ENCODE measurements at places on chromosomes 3 and 15.

- DNase-seq, result no peak
Observed at GRCh38 chr3:9276761-9277370, 27.4 kb upstream of the SRGAP3 start.

DNA sequence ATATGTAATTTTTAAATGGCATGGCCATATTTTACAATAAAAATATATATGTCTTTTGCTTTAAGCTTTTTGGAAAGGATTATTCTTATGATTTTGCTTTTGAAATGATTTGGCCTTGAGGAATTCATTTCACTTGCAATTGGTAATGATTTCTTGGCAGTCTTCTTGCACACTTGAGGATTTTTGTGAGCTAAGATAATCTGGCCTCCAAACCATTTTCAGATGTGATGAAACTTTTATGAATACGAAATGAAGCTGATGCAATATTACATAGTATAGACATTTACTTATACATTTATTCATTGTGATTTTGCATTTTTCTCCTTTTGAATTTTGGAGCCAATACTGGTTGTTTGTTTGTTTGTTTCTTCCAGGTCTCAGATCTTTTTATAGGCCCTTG lies 6.4 kb upstream of the SH2D7 start:
- DNase-seq, result no peak

- DNase-seq, result no peak
Observed at GRCh38 chr3:88101142-88101541, 42.1 kb downstream of the ZNF654 start.

- DNase-seq, result no peak
Observed at GRCh38 chr3:106130384-106131198, 261.8 kb upstream of the CBLB start.

DNA sequence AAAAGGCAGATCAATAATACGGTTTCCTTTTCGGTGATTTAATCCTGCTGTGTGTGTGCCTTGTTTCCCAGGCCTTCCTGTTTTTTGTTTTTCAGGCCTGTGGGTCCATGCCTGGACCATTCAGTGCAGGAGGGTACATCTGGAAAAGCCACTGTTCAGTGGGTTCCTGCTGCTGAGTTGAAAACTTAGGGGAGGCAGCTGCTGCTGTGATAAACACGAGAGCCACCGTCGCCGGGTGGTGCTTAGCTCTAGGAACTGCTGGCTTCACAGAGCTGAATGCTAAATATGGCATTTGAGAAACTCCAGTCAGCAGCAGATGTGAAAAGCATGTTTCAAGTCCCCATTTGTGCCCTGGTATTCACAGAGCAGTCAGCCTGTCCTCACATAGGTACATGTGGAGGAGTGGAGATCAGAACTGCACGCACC lies 44.0 kb downstream of the SYNM start:
- DNase-seq, result no peak

DNA sequence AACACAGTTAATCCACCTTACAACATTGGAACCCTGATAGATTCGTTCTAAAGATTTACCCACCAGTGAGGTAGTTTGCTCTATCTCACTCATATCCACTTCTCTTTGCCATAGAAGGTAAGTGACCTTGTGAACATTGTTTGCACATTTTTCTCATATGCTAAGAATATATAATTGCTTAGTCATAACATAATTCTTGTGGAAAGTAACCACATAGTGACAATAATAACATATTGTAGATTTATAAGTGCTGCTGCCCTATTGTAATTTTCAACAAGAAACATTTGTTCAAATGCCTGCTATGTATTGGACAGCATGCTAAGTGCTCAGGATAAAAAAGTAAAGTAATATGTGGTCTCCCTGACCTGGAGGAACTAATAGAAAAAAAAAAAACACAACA lies 554.2 kb upstream of the KCNMB2 start:
- DNase-seq, result no peak

DNA sequence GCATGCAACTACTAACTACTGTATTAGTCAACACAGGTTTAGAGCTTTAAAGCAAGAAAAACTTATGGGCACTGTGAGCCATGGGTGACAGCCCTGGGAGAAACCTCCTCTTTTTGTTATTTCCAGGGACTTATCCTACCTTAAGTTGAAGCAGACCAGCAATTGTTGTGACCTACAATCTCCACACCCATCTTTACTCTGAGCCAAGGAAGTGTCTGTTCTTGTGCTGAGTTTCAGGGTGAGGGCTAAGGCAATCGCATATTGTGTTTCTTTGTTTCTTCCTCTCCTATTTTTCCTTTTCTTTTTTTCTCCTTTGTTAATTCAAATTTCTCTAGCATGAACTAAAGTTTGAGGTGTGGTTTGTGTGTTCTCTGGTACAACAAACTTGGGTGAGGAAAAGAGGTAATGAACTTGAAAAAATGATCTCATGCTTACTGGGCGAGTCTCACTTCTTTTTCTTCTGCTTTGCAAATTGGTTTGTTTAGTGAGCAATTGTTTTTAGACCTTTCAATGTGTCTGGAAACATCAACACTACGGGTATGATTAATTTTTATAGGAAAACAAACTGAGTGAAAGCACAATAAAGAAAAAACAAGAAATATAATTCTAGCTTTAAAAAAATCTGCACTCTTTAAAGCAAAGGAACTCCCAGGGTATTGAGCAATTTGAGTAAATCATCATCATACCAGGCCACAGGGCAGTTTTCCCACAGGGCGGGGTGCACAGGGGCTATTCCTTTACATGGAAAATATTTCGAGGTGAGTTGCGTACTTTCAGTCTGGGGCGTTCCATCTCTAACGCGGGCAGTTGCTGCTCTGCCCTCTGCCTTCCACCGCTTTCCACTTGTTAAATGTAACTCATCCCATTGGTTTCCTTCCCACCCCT lies 2.7 kb downstream of the UPK1B start:
- no peak for DNase-seq

DNA sequence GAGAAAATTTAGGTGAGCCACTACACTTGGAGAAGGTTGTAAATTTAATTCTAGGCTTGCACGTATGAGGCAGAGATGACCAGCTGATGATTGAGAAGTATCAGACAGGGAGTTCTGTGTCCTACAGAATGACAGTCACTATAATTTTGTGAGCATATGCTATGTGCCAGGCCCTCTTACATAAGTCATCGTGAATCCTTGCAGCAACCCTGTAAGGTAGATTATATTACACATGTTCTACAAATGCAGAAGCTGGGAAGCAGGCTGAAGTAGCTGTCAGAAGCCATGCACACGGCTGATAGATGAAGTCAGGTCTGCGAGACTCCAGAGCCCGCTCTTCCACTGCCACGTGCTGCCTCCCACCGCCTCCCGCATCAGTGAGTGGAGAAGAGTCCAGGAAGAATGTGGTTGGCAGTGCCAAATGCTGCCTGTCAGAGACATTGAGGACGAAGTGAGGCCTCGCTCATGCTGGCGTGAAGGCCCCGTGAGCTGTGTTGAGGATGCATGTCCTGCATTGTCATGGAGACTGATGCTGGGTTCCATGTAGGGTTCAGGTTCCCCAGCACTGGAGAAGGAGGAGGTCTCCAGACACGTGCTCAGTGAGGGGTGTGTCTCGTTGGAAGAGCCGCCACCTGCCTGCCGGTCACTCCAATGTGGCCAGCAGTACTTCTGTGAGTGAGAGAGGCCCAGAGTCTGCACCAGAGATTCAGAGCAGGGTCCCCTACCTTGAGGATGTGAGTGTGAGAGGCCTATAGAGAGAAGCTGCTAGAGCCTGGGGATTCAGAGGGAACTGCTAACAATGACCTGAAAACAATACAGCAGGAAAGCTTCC lies 123.3 kb upstream of the PLXNA1 start:
- no peak for DNase-seq

DNA sequence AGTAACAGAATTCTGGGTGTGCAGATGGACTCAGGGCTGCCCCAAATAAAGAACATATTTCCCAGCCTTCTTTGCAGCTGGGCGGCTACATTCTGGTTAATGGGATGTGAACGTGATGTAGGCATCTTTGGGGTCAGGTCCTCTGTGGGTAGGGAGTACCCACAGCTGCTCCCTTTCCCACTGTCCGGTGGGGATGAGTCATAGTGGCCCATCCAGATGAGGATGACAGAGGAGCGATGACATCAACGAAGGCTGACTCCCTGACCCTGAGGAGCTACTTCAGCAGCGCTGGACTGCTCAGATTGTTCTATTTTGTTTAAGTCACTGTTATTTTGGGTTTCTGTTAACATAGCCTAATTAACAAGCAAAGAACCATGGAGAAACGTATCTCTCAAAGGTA lies 38.0 kb downstream of the SRPRB start:
- no peak for DNase-seq

DNA sequence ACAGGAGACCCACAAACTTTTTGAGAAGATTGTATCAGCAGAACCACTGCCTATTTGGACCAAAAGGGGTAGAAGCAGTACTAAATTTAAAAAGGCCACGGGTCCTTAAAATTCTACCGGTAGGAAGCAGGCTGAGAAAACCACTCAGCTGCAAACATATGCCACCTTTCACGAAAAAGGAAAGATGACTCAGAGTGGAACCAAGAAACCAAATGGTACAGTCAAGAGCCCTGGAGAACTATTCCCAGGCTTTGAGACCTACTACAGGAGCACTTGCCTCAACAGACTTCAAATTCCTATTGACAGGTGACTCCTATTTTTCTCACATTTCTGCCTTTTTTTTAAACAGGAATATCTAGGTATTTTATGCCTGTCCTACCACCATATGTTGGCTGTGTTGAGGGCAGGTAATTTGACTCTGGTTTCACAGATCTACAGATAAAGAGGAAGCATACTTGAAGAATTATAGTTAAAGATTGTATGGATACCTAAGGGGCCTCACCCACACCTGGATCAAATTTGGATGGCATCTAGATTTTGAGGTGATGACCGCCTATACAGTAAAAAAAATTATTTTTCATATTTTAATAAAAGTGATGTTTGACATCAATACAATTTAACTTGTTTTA lies 10.1 kb downstream of the GOLIM4 start:
- no peak for DNase-seq

- DNase-seq, result no peak
Observed at GRCh38 chr15:40481341-40482074, 10.7 kb downstream of the CHST14 start.

DNA sequence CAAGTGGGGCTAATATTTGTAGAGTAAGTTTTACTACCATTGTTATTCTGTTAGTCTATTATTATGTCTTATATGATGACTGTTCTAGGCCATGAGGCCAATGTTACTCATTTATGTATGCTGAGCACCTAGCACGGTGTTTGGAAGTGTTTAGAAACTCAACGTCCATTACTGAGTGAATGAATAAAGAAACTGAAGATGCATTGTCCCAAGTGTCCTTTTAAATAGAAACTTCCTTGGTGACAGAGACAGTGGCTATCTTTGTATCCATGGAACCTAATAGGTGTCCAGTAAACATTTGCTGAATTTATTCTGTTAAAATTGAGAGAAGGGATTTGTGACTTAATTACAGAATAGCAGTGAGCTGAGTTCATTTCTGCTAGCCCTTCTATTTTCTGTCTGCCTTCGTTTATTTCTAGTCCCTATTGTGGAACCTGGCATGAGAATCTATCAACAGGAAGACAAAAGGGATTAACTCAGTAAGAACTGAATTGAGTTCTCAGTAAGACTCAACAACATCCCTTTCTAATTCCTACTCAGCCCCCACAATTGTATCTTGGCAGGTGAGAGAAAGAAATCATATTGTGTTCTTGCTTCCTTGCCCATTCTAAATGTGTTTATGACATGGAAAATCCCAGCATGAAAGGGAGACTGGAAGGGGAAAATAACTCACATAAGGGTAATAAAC lies 246.6 kb upstream of the LRRC3B start:
- no peak for DNase-seq

DNA sequence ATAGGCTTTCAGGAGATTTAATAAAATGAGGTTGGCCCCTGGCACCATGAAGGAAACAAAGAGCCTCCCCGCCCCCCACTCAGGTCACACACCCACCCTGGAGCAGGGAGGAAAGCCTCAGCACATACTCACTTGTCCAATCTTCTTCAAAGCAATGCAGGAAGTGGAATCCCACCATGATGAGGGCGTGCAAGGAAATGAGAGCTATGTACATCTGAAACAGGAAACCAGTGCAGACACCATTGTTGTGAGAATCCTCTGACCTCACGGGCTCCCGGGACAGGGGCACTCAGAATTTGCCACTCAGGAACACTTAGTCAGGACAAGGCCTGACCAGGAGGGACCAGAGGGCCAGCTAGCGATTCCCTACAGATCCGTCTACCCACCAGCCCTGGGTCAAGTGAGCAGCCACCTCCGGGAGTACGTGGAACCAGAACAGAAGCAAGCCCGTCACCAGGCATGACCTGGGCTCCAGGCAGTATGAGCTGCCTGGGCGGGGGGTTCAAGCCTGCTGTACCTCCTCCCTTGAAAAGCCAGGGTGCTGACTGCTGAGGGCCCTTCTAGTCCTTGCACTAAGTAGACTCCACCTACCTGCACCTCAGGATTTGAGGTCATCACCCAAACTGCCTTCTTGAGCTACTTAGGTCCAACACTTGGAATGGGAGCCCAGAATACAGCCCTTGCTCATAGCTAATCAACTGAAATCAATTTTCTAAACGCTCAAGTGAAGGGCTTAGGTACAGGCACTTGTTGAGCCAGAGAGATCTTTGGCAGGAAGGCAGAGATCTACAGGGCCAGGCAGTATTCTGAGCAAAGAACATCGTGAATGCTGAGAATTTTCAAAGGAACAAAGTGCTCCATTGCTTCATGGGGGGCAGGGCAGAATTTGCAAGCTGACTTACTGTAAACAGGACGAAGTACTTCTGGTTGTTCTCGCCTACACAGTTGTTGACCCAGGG lies 42.7 kb downstream of the ZDHHC3 start:
- no peak for DNase-seq

GRCh38 chr3:38235466-38235865 lies 30.1 kb upstream of the SLC22A13 start:
- DNase-seq, result no peak

DNA sequence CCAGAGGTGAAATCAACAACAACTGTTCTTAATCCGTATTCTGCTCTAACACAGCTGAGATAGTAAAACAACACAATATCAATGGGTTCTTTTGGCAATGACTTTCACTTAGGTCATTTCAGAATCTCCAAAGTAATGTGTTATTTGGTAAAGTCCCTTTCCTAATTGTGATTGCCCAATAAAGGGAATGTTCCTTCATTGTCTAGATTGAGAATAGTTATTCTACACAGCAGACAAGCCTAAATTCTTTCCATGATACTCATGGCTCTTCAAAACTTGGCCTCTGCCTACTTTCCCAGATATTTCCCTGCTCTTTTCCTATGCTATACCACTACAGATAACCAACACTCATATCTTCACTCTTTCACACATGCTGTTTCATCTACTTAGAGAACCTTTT lies 219.8 kb downstream of the FMN1 start:
- DNase-seq, result no peak

DNA sequence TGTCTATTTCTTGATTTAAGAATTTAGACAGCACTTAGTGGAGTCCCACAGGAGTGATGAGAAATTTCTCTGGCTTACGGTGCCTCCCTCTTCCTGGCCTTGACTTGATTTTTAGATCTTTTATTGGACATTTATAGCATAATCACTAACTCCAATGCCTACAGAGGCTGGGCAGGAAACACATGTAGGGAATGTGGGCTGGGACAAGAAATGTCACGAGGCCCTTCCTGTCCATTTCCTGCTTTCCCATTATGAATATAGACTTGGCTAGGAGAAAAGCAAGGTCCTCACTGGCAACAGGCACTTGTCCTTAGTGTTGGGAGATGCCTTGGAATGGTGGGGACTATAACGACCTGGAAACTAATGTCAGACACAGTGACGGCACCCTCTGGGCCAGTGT lies 100.3 kb downstream of the MYLK start:
- no peak for DNase-seq

Measured in CD4-positive, alpha-beta T cell treated with Interleukin-15 for 1 hour (primary cell).